Stimulated activated CD4-positive, alpha-beta T cell treated with anti-CD3 and anti-CD28 coated beads, Interleukin-15, amount 100 ng/mL, for 48 hours (primary cell): ENCODE measurements at places on chromosomes 2 and 18.

DNA sequence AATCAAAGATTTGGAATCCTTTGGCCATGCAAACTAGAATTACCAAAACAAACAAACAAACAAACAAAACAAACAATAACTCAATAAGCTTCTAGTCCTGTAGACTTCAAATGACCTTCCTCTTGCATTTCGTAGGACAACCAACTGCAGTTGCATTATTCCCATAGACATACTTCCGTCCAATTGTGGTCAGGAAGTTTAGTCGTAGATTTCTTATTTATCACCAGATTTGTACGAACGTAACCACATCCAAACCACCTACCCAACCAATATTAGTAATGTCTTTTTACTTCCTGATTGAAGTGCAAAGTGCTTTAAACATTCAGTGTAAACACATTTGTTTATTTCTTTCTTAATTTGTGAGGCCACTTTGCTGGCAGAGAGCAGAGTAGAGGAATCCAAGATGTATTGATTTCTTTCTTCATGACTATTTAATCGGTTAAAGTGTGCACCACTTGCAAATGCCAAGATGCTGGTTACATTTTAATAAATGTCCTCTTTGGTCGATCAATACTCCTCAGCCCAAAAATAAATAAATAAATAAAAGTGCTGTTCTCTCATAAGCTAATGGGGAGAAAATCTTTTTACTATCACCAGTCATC lies 1745.6 kb upstream of the CELF4 start:
- no peak for DNase-seq

GRCh38 chr2:128041561-128041960 lies 13.7 kb upstream of the SAP130 start:
- DNase-seq: no peak

GRCh38 chr2:151637271-151637781 lies 97.0 kb downstream of the NEB start:
- DNase-seq: peak; percentile 27

DNA sequence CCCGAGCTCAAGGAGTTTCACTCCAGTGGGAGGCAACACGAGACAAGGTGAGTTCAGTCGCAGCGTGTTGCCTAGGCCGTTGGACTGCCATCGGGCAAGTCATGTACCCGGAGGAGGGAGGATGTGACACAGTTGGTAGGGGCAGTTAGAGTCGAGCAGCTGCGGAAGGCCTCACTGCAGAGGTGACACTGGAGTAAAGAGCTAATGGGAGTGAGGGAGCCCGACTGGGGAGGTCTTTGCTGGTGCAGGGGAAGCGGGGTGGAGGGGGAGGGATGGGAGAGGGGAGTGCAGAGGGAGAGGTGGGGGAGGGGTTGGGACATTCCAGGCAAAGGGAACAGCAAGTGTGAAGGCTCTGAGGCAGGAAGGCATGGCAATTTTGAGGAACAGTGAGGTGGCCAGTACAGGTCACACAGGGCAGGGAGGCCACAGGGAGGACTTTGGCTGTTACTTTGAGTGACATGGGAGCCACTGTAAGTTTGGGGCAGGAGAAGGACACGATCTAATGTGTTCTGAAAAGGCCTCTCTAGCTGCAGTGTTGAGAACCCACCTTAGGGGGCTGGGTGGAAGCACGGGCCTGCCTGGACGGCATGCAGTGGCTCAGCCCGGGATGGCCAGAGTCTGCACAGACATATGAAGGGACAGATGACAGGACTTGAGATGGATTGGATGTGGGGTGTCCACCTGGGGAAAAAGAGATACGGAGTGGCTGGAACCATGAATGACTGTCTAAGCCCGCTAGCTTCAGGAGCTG lies 61.1 kb downstream of the KCNF1 start:
- DNase-seq: no peak

DNA sequence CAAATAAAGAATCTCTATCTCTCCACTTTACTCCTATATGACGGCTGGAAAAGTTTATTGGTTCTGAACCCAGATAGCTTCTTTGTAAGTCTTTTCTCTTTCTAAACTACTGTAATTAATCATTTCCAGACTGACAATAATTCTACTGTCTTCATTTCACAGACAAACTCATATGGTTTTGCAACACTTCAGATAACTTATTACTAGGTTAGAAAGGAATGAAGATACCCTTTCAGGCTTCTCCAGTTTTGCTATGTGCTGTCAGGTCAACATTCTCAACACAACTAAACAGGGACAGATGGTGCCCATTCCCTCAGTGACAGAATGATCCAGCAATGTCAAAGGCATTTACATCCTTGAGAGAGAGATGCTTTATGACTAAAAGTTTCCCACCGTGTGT lies 198.5 kb upstream of the ITGA4 start:
- DNase-seq: no peak

DNA sequence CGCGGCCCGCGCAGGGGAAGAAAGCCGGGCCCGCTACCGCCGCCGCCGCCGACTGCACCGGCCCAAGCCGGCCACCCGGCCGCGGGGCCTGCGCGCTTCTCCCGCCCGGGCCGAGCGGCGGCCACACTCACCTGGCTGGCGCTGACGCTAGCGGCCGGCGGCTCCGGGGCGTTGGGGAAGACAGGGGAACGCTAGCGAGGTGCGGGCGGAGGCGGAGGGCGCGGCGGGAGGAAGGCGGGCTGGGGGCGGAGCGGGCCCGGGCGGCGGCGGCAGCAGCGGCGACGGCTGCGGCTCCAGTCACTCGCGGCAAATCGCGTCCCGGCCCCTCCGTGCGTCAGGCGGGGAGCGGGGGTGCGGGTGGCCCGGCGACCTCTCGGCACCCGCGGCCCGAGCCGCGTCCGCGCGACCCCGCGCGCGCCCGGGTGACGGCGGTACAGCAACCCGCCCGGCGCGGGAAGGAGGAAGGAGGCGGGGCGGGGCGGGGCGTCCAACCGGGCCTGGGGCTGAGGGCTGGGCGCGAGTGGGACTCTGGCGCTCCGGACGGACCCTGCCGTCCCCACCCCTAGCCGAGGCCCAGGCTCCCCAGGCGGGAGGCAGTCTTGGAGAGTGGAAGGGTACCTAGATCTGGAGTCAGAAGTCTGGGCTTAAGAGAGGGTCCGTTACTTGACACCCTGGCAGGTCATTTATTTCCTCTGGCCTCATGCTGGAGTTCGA lies at the start of gene SESTD1:
SESTD1 (minus strand) TSS at position 465 of the 714 bp plus-strand sequence. CDS start 72,991 bp downstream, outside the sequence.
- peak; percentile 48 for DNase-seq

DNA sequence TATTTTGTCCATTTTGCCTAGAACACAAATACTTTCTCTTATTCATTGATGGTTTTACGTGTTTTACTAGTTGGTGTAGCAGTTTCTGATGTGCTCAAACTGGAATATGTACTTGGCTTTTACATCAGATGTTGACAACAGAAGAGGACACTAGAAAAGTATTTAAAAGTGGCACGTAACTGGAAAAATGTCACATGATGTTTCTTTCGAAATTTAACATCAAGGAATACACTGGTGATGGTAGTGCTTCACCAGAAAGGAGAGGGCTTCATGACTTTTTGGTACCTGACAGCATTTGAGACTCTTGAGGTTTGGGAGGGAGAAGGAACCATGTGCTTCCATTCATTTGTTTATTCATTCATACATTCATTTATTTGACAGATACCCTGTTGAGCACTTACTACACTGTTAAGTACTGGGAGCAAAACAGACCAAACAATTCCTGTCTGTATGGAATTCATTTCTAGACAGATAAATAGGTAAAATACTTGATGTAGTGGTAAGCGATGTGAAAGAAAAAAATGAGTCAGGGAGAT lies 1.5 kb downstream of the GIGYF2 start:
- no peak for DNase-seq

GRCh38 chr2:210421916-210422315 lies 54.6 kb downstream of the LANCL1 start:
- no peak for DNase-seq

GRCh38 chr18:45671321-45671720 lies 52.7 kb upstream of the SLC14A1 start:
- DNase-seq: no peak
